ENCODE measurements at places on chromosomes 3 and 15.

GRCh38 chr15:61660579-61660978 is 399.7 kb downstream of the VPS13C start:
- DNase-seq, result no peak

DNA sequence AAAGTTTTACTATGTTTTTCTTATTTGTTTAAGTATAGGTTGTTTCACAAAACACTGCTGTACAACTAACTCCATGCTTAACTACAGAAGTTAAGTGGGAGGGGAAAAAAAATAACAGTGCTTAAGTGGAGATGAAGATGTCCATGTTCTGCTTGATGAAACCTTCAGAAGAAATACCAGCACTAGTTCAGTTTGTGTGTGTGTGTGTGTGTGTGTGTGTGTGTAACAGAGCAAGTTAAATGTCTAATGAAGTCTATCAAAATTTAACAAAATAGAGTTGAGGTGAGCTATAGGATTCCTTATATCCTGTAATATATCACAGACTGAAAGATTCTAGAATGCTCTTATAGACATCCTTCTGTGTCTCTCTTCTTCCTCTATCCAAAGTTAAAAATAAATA is 44.1 kb upstream of the CBLB start:
- no peak for DNase-seq

- DNase-seq, result no peak
Observed at GRCh38 chr3:127159543-127159942, 33.4 kb upstream of the PRR23E start.

DNA sequence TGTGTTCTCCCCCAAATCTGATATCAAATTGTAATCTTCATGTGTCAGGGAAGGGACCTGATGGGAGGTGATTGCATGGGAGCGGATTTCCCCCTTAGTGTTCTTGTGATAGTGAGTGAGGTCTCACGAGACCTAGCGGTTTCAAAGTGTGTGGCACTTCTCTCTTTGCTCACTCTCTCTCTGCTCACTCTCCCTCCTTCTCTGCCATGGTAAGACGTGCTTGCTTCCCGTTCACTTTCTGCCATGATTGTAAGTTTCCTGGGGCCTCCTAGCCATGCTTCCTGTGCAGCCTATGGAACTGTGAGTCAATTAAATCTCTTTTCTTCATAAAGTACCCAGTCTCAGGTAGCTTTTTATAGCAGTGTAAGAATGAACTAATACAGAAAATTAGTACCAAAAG is 30.6 kb upstream of the OR5H6 start:
- no peak for DNase-seq

DNA sequence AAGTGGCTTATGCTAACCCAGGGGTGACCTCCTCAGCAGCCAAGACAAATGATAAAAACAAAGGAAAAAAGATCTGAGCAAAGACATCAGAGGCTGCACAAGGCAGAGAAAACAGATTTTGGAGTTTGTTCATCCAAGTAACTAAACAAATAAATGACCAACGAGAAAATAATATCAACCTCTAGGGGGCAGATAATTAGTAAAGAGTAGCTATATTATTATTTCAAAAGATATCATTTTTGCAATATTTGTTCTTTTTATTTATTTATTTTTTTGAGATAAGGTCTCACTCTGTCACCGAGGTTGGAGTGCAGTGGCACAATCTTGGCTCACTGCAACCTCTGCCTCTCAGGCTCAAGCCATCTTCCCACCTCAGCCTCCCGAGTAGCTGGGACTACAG is 101.8 kb downstream of the PCCB start:
- no peak for DNase-seq

GRCh38 chr3:31695280-31696008 is 162.7 kb downstream of the STT3B start:
- no peak for DNase-seq

GRCh38 chr15:43189296-43189695 is 4.1 kb downstream of the CCNDBP1 start:
- no peak for DNase-seq

GRCh38 chr3:6250167-6250566 is 610.7 kb upstream of the GRM7 start:
- no peak for DNase-seq

- no peak for DNase-seq
Observed at GRCh38 chr3:4797201-4797705, 182.0 kb upstream of the BHLHE40 start.

DNA sequence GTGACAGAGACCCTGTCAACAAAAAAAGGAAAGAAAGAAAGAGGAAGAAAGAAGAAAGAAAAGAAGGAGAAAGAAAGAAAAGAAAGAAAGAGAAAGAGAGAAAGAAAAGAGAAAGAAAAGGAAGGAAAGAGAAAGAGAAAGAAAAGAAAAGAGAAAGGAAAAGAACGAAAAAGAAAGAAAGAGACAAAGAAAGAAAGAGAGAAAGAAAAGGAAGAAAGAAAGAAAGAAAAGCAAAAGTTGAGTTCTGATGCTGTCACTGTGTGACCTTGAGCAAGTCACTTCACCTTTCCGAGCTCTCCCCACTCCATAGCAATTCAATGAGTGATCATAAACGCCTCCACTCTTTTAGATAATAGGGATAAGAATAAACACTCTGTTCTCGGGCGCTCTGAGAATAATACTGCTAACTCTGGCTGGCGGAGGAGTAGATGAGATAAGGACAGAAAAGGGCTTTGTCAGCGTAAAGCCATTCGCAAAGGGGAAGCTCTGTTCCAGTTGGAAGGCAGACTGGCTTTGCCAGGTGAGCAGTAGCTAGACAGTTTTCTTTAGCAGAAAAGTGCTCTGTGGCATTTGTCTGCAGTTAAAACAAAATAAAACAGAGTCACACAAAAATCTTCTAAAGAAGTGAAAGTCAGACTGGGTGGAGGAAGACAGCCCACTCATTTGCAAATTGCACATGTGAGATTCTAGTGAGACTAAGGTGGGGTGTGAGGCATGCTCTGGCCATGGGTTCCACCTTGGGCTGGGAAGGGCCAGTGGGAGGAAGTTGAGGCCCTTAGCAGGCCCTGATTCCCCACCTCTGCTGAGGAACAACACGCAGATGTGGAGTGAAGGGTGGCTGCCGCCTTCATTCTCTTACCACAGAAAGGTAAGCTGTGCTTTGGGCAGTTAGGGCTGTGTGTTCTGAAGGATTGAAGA is 9.6 kb upstream of the FLNB start:
- no peak for DNase-seq

DNA sequence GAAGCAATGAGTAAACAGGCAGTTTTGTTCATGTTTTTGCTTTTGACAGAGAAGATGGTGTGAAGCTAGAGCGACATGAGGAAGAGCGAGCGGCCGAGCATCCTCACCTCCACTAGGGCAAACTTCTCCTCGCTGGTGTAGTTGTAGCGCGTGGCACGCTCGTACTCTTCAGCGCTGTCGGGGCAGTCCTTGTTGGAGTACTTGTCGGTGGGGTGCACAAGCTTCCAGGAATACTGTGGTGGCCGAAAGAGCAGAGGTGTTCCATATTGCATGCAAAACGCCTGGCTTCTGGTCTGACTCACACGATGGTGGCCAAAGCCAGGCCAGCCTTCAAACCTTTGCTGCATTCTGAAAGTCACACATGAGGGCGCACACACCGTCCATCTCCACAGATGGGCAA is 54.3 kb downstream of the CYFIP1 start:
- DNase-seq, result no peak

DNA sequence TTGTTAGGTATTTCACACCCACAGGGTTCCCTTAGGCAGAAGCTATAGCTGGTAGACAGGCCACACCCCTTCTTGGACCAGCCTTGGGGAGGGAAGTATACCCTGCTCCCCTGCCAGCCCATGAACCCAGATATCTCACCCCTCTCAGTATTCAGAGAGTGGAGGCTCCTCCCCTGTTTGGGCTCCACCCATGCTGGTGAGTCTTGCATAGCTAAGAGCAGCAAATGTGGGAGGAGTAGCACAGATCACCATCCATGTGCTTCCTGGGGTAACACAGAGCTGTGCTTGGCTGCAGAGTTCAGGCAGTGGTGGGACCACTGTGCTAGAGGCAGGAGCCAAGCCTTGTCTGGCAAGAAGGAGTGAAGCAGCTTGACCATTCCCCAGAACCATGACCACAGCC is 427.2 kb downstream of the ZIC1 start:
- no peak for DNase-seq

GRCh38 chr3:69226071-69226470 is 103.7 kb upstream of the LMOD3 start:
- no peak for DNase-seq

- no peak for DNase-seq
Observed at GRCh38 chr3:103810167-103810566, 1375.4 kb downstream of the ZPLD1 start.

GRCh38 chr3:129965937-129966336 is 8.6 kb upstream of the TRH start:
- DNase-seq, result no peak

GRCh38 chr3:17846466-17846865 is 104.0 kb upstream of the TBC1D5 start:
- DNase-seq, result no peak

DNA sequence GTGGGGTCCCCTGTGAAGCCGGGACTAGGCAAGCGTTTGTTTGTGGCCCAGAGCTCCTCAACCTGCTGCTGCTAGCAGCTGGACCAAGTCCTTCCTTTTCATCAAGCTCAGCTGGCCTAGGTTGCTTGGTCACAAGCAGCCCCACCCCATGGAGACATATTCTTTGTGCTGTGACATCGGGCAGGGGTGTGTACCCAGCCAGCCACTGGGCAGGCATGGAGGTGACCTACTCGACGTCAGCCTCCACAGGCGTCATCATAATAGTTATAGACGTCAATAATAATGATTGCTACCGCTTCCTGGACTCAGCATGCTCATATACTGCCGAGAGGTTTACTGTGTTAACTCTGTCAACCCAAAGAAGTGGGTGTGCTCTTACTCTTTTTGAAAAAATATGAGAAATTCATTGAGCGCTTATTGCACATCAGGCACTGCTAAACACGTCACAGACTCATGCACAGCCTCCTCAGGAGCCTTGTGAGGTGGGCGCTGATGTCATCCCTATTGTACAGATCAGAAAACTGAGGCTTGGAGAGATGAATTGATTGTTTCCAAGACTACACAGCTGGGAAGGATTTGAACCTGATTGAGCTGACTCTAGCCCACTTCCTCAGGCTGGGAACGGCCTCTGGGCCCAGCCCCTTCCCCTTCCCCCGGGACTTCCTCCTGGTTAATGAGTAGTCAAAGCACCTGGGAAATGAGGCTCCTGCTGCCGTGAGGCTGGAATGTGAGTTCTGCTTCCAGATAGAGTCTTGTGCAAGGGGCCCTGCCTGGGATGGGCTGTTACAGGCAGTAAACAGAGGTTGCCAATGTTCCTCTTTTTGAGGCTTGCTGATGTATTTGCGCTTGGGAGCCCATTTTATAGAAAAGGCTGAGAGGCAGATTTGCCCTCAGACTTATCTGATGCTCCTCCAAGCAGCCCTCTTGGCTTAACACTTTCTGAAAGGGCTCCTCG is 16.2 kb downstream of the SLC6A6 start:
- no peak for DNase-seq

DNA sequence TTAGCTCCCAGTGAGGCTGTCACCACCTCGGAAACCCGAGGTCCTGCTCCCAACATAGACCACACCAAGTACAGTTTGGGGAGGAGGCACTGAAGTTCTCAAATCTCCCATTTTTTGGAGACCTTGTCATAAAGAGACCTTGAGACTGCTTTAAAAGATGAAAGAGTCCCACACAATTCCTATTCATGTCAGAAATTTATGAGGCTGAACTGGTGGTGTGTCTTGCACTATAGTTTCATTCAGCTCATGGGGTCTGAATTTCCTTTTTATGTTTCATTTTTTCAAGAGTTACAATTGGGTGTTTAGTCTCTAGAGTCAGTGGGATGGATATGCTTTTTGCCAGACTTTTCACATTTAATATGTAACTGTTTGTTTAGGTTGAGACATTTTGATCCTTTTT is 318.1 kb upstream of the LRRFIP2 start:
- DNase-seq, result no peak

DNA sequence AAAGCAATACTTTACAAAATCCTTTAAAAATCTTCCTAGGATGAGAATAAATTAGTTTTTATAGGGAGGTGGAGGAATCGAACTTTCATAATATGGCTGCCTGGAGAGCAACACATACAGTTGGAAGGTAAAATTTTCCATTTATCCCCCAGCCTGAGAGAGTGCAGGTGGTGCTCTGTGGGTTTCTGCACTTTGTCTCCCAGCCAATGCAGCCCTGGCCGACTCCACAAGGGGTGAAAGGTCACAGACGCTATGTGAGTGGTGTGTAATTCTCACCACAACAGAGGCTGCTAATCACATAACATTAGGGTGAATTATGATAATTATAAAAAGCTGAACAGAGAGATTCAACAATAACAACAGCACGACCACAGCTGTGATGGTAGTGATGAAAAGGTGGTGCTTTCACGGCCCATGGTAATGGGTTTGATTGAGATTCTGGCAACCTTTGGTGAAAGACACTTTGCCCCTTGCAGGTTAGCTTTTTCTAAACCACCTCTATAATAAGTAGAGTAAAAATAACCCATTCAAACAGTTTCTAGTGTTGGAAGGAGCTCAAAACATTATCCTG is 30.1 kb upstream of the NANOGP8 start:
- no peak for DNase-seq

DNA sequence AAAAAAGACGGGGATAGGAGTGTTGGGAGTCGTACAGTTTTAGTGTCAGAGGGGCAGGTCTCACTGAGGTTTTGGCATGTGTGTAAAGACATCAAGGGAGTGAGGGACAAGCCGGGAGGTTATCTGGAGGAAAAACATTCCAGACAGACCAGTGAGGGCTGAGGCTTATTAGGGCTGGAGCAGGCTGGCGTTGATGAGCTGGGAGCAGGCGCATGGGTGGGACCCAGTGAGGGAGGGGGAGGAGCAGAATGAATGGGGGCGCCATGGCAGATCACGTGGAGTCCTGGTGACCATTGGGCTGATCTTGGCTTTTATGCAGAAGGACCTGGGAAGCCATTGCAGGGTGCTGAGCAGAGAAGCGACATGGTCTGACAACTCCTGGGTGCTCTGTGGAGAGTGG is 180.2 kb downstream of the SLCO3A1 start:
- DNase-seq, result no peak

DNA sequence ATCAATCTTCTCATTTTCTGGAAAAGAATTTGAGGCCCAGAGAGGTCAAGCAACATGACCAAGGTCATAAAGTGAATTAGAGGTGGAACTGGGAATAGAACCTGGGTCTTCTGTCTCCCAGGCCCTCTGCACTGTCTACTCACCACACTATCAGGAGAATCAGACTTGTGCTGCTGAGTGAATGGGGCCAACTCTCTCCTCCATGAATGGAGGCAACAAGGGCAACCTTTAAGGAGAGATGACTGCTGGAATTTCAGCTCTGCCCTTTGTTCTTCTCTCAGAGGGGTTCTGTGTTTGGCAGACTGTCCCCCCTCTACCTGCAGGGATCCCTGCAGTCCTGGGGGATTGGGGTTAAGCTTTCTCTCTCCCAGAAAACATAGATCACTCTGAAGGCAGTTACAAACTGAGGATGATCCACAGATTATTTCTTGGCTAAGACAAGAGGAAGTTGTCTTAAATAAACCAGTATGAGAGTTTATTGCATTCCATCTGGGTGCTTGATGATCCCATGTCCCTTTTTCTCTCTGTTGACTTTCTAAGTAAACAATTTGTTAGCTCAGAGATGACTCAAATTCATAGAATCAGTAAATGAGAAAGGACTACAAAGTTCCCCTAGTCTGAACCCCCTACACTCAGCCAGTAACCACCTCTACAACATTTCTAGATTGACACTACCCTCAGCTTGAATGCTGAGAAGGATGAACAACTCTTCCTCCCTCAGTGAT is 99.0 kb upstream of the LIPC start:
- no peak for DNase-seq

GRCh38 chr3:16388850-16389441 is 123.9 kb downstream of the OXNAD1 start:
- no peak for DNase-seq

- DNase-seq, result no peak
Observed at GRCh38 chr15:74420193-74420905, 13.4 kb downstream of the SEMA7A start.

Data from D721Med (cell line).